Stimulated activated CD4-positive, alpha-beta T cell treated with anti-CD3 and anti-CD28 coated beads, Interleukin-2, amount 100 ng/mL, for 4 hours (primary cell): ENCODE measurements at places on chromosomes 6 and 20.
A peak's percentile ranks its signal among the peaks of the same experiment; 100 is the strongest.

- no peak for DNase-seq
Measured at GRCh38 chr6:309947-310346, 17.7 kb downstream of the DUSP22 start.

GRCh38 chr6:99761711-99762110 is 155.1 kb downstream of the PRDM13 start:
- DNase-seq: no peak

DNA sequence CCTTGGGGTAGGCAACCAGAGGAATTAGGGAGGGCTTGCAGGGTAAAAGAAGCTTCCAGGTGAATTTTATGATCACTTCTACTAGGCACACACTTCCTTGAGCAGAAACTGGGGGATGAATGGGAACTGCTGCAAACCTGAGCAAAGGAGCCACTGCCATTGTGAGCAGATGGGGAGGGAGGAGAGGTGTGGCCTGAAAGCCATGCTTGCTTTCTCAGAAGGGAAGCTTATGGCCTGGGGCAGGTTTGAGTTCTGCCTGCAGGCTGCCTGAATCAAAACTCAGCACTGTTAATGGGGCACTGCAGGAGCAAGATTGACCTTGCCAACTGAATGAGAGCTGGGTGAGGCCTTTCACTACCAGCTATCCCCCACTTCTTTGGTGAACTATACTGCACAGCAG is 328.1 kb downstream of the NKAIN2 start:
- no peak for DNase-seq

DNA sequence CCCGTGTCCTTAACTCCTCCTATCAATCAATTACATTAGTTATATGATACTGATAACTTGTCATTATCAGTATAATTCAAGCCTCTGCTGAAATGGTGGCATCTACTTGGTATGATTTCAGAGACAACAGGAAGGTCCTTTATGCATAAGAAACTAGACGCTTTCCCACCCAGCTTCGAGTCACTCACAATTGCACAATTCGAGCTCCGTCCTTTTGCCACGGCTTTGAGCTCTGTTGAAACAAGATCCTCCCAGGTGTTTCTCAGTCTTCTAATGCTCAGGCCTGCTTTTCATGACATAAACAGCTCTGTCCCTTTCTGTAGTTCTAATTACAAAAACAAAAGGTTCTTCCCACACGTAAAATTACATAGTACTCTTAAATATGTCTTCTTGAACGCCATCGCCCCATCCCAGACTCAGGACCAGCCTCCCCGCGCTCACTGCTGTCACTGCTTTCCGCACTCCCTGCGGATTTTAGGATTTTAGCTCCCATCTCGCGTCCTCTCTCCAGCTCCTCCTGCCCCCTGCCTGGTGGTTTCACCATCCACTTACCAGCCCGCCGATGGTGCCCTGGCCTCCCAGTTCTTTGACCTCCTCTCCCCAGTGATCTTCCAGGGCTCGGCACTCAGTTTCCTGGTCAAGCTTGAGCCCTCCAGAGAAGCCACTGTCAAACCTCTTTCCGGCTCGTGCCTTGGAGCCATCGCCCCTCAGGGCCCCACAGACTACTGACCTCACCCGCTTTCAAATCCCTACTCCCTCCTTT is 23.2 kb upstream of the PNPLA1 start:
- no peak for DNase-seq

GRCh38 chr6:47483853-47484546 is 6.4 kb downstream of the CD2AP start:
- DNase-seq: no peak

DNA sequence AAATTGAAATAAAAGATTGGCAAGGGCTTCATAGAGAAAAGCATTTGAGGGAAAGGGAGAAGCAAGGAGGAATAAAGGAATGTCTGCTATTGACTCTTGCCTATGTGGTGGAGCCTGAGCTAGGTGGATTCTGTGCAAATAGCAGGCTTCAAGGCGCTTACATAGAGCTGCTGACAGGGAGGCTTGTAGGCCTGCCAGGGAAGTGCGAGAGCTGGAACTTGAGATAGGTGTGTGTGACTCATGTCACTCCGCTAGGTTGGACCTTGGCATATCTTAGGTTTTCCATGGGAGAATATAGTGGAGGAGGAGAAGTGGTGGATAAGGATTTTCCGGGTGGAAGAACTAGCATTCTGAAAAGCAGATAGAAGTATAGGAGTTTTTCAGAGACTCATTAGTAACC is 14.0 kb downstream of the SNRNP48 start:
- no peak for DNase-seq

GRCh38 chr6:4172368-4172767 is 37.0 kb upstream of the ECI2 start:
- DNase-seq: no peak

GRCh38 chr6:80402266-80402665 is 295.8 kb downstream of the BCKDHB start:
- no peak for DNase-seq

DNA sequence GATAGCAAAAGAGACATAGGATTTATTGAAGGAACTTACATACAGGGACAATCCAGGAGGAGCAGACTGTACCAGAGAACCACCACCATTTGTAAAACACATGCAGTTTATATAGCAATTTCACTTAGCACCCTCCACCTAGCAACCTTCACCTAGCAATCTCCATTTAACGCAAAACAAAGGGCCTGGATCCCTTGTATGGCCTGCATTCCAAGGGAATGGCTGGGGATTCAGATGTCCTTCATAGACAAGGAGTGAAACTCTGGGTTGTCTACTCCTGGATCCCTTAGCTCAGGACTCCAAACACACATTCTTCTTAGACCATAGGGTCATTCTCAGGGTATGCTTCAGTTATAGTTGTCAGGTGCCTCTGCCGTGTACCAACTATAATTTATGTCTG is 1324.9 kb downstream of the HACE1 start:
- DNase-seq: no peak

DNA sequence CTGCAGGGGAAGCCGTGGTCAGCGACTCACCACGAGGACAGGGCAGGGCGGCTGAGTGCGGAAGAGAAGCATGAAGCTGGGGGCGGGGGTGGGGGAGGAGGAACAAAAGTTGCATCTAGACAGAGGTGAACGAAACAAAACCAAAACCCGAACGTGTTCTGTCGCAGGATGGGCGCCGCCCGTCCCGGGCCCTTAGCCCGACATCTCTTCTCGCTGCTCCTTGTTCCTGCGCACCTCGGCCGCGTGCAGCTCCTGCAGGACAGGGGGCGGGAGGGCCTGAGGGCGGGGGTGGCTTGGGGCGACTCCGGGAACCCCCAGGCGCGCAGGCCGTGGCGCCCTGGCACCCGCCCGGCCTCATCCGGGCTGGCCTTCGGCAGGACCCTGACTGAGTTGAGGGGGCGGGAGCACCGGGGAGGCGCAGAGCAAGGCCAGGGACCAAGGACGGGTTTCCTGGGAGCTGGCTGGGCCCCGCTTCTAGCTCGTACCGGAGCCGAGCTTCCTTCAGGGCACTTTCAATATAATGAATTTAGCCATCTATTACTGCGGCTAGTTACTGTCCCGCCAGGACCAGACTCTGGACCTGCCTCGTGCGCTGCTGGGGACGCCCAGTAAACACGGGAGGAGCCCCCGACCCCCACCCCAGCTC is 12.0 kb downstream of the STMN3 start:
- no peak for DNase-seq

DNA sequence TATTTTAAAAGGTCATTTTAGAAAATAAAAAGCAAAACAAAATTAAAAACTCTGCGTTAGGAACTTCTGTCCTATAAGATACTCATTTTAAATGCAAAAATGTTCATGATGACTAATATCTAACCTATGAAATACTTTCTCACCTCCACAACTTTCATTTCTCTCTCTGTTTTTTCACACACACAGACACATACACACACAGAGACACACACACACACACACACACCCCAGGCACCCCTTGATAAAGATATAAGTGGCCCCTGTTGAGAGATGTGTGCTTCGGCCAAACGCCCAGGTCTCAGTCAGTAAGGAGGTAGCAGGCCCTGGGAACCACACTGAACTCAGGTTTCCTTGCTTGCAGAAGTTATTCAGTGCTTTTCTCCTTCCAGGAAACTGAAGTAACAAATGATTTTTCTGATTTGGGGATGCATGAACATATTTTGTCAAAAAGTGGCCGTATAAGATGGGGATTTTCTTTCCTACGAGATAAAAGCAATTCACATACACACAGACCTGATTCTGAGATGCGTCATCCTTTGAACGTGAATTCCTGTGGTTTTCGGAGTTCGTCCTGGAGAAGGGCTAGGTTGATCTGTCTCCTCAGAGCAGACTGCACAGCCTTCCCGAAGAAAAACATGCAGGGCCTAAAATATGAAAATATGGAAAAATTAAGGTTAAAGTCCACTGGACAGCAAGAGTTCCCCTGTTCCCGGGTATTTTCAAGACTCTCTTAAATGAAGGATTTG is 306.8 kb upstream of the FOXQ1 start:
- no peak for DNase-seq

- DNase-seq: no peak
Measured at GRCh38 chr6:123994168-123994567, 190.5 kb downstream of the NKAIN2 start.

DNA sequence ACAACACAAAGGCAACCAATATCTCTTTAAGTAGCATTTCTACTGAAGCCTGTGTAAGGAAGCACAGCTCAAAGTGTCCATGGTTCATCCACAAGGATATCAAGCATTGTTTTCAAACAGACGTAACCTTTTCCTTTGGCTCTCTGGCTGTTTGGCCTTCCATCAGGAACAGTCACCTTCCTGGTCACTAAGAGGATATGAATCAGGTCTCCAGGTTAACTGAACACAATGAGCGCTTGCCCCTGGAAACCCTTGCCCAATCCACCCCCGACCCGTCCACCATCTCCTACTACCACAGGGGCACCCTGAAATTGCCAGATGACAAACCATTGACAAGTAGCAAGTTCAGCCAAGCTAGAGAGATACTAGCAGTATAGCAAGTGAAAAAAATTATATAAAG is 114.4 kb upstream of the COL21A1 start:
- DNase-seq: no peak

GRCh38 chr6:104183816-104184435 is 675.8 kb downstream of the HACE1 start:
- DNase-seq: no peak

- no peak for DNase-seq
Measured at GRCh38 chr20:58512808-58513552, 2.2 kb downstream of the APCDD1L start.

DNA sequence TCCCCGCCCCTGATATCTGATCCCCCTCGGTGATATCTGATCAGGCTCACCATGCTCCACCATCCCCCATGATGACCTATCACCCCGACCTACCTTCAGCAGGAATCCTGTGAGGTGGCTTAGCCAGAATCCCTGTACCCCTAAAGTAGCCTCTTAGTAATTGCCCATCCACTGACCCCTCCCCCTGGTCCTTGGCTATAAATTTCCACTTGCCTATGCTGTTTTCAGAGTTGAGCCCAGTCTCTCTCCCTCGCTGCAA is 177.5 kb upstream of the GGTLC1 start:
- no peak for DNase-seq

GRCh38 chr6:90399970-90400369 is 103.3 kb upstream of the BACH2 start:
- no peak for DNase-seq

GRCh38 chr6:35096129-35096862 is 44.8 kb downstream of the TCP11 start:
- DNase-seq: no peak

DNA sequence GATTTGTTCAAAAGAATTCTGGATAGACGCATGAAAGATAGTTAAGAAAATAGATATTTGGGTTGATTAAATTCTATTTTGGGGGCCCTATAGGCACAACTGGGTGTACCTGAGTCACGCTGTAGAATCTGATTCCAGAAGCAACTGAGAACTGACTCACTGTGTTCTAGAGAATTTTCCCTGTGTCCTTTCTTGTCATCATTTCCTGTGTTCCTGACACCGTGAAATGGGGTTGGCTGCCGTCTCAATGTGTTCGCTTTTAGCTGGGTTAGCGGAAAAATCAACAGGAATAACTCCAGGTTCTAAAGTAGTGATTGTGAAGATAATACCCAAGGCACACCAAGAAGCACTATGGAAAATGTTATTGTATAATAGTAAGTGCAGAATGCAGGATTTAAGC is 5.0 kb downstream of the GCNT2 start:
- no peak for DNase-seq

DNA sequence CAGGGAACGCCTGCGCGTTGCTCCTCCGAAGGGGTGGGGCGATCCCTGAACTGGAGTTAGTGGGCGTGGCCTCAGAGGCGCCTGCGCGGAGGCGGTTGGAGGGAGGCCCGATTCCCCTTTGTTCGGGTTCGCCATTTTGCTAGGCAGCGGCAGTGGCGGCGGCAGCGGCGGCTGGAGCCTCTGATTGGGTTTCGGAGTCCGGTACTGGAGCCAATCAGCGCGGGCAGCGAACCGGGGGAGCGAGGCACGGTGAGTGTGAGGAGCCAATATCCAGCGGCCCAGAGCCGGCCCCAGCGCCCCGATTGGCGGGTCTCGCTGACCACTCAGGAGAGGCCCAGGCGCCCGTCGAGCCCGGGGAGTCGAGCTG is at the start of gene NFYA:
Gene NFYA, plus strand, starts transcription at position 139 of the 367 bp plus-strand sequence. CDS start 6,116 bp downstream, outside the sequence.
- DNase-seq: peak; percentile 100

DNA sequence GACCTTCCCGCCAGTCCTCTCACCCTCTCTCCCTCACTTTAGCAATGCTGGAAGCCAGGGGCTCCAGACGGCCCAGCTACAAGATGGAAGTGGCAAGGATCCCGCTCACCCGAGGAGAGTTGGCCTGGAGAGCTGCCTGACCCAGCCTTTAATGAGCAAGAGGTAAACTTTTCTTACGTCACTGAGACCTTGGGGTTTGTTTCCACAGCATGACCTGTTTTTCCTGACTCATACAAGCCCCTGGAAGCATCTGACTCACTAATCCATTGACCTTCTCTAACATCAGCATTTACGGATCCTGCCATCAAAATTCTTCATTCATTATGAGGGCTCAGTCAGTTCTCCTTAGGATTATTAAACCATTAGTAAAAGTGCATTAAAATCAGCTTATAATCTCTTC is 120.4 kb downstream of the MYLK4 start:
- DNase-seq: no peak

GRCh38 chr6:117459204-117459944 is 23.1 kb upstream of the DCBLD1 start:
- DNase-seq: no peak

DNA sequence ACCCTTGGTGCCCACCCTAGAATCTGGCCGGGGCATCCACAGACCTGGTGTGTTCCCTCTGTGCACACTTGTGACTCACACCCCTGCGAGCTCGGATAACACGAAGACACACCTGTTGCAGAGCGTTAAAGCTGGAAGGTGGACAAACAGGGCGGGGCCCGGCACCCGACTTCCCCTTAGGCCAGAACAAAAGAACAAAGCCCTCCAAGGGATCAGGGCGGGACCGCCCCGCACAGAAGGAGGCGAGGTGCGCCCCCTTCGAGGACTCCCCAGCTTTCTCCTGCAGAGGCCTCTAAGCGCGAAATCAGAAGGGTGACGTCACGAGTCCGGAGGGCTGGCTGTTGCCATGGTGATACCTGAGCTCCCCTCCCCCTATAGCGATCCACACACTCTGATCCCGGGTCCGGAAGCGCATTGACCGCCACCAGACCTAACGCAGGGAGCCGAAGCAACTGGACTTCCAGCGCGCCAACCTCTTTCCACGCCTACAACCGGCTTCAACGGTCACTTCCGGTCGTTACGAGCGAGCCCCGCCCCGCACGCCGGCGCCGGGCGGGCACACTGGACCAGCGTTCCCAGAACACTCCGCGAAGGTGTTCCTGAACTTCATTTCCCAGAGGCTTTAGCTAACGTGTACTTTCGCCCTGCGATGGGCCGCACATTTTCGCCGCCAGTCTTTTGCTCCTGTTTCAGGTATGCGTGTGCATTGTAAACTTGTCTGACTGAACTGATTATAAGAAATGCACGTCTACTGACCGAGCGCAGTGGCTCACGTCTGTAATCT is at the start of gene ZNF184:
Gene ZNF184, minus strand, starts transcription at position 489 of the 784 bp plus-strand sequence. CDS start 811 bp downstream, outside the sequence.
- DNase-seq: peak; percentile 68
